WERI-Rb-1 (cell line): ENCODE measurements at places on chromosomes 12 and 14.
A peak's percentile ranks its signal among the peaks of the same experiment; 100 is the strongest.

GRCh38 chr12:73445658-73446324, 1091.8 kb upstream of the ATXN7L3B start:
- DNase-seq, result no peak

- no peak for DNase-seq
Observed at GRCh38 chr14:97385727-97386126, 588.5 kb downstream of the VRK1 start.

DNA sequence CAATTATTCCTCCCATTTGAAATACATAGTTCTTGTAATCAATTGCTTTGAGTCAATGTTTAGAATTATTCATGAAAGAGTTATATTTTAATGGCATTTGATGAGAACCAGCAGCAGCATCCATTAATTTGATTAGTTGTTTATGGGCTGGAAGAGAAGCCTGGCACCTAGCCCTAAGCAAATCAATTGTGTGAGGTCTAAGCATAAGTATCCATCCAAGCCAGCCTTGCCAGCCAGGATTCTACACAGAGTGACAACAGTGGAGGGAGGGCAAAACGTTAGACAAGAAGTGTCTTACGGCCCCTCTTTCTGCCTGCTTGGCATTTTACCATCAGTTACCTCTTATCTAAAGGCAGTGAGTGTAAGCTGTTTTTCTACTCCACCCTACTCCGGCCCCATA, 478.5 kb downstream of the NELL2 start:
- DNase-seq, result no peak

- DNase-seq, result peak; percentile 90
Observed at GRCh38 chr12:54201001-54201794, 12.4 kb upstream of the SMUG1 start.

- DNase-seq, result no peak
Observed at GRCh38 chr14:24238527-24239037, 3.8 kb downstream of the TINF2 start.

GRCh38 chr14:69350892-69351291, 47.2 kb downstream of the ERH start:
- no peak for DNase-seq

- DNase-seq, result no peak
Observed at GRCh38 chr12:76249501-76249900, 98.7 kb downstream of the BBS10 start.

GRCh38 chr12:5071496-5071895, 27.8 kb downstream of the KCNA5 start:
- no peak for DNase-seq

DNA sequence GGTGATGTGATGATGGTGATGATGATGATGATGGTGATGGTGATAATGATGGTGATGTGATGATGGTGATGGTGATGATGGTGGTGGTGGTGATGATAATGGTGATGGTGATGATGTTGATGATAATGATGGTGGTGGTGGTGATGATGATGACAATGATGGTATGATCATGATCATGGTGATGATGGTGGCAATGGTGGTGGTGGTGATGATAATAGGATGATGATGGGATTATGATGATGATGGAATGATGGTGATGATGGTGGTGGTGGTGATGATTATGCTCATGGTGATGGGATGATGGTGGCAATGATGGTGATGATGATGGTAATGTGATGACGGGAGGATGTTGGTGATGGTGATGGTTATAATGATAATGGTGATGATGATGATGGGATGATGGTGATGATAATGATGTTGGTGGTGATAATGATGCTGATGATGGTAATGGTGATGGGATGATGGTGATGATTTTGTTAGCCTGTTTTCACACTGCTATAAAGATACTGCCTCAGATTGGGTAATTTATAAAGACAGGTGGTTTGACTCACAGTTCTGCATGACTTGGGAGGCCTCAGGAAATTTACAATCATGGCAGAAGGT, 314.8 kb upstream of the SFSWAP start:
- no peak for DNase-seq

DNA sequence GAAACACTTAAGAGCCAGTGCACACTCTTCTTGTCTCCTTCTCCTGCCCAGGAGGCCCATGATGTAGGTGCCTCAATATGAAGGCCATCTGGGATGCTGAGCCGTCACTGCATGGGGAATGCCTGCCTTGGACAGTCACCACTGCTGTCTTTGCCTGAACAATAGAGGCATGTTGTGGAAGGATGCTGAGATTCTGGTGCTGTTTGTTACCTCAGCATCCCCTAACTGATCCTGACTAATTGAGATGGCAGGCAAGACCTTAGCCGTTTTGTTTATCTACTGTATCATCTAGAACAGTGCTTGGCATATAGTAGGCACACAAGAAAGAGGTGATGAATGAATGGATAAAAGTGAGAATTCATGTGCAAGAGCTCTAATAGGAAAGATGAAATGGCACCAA, 253.5 kb downstream of the GLT1D1 start:
- no peak for DNase-seq

DNA sequence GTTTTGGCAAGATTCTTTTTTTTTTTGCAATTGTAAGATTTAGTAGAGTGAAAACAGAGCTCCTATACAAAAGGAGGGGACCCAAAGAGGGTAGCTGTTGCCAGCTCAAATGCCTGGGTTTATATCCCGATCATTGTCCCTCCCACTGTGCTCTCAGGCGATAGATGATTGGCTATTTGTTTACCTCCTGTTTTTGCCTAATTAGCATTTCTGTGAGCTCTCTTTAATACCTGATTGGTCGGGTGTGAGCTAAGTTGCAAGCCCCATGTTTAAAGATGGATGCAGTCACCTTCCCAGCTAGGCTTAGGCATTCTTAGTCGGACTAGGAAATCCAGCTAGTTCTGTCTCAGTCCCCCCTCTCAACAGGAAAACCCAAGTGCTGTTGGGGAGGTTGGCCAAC, 1.9 kb downstream of the EXOC3L4 start:
- DNase-seq, result no peak

DNA sequence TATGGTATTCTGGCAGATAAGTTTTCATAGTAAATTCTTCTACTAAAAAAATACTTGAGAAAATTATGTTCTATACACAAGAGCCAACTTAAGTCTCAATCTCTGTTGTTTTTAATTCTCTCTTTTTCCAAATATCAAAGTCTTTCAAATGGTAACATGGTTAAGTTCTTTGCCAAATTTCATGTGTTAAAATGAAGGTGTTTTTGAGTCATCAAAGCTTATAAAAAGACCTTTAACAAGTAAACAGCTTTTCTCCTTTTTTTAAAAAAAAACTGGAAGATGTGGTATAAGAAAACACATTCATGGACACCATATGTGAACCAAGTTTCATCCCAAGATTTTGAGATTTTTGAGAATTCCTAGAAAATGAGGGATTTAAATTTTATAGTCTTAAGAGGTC, 111.3 kb downstream of the FOXG1 start:
- no peak for DNase-seq

DNA sequence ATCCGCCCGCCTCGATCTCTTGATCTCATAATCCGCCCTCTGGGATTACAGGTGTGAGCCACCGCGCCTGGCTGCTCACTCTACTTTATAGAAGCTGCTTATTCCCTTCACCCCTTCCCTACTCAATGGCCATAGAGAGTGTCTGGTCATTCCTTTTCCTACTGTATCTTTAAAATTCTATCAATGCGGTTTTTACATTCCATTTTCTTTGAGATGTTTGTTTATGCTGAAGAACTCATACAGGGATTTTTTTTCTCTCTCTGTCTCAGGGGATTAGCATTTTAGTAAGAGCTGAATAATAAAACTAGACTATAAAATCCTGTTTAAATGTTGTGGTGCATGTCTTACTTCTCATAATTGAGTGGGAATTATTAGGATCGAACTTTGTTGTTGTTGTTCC, 218.6 kb upstream of the FOXN3 start:
- DNase-seq, result peak; percentile 78

- DNase-seq, result no peak
Observed at GRCh38 chr12:52903855-52904508, 894 bp downstream of the KRT8 start.

GRCh38 chr14:72451054-72451972, 442.6 kb downstream of the DPF3 start:
- peak; percentile 39 for DNase-seq

- no peak for DNase-seq
Observed at GRCh38 chr14:104400355-104400754, 179.2 kb upstream of the C14orf180 start.

GRCh38 chr12:89621521-89621920, 87.1 kb downstream of the ATP2B1 start:
- DNase-seq, result no peak

DNA sequence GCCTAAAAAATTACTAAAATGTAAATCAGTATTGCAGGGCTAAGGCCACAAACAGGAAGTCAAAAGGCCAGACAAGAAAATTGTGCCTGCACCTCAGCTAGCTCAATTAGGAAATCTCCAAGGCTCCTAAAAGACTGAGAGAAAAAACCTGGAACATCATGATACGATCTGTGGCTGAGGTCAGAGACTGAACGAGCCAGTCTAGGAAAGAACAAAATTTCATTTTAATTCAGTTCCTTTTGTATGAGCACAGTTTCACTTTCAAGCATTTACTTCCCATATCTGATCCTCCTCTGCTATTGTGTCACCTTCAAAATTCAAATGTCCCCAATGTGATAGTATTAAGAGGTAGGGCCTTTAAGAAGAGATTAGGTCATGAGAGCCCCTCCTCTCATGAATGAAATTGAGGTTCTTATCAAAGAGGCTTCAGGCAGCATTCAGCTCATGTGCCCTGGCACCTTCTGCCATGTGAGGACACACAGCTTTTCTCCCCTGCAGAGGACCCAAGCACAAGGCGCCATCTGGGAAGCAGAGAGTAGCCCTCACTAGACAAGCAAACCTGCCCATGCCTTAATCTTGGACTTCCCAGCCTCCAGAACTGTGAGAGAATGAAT, 14.8 kb downstream of the PRKAB1 start:
- peak; percentile 63 for DNase-seq

GRCh38 chr14:68482018-68482417, 310.8 kb downstream of the ZFP36L1 start:
- no peak for DNase-seq
